Naive thymus-derived CD8-positive, alpha-beta T cell (primary cell): ENCODE measurements at places on chromosomes 3 and 15.

DNA sequence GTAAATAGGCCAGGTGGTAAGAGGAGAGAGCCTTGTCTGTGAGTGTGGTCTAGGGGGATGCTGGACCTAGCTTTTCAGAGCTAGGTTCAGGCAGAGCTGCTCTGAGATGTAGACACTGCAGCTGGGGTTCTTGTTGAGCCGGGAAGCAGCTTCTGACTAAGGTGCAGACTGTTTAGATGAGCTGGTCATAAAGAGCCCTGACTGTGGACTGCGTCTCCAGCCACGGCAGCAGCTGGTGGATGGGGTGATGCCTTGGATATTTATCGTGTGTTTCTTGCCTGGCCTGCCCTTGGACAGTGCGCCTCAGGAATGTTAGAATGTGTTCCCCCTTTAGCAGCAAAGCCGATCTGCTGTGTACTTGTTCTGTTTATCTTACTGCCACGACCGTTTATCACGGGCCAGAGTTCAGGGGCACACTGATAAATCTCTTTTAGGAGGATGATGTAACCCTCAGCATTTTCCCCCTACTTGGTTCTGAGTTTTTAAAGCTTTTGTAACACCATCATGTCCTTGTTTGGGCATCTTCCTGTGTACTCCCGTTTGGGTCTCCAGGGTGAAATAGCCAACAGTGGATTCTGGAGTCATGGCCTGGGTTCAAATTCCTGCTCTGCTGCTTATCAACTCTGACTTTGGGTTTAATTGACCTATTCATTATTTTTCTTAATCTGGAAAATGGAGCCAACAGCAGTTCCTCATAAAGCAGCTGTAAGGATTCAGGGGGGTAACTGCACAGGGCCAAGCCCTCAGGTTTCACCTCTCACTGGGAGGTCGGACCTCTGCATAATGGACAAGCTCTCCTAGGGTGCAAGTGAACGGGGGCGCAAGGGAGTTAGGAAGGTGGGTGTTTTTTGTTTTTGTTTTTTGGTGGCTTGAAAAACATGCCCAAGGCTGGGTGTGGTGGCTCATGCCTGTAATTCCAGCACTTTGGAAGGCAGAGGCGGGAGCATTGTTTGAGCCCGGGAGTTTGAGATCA lies 51.4 kb downstream of the FLNB start:
- no peak for DNase-seq

DNA sequence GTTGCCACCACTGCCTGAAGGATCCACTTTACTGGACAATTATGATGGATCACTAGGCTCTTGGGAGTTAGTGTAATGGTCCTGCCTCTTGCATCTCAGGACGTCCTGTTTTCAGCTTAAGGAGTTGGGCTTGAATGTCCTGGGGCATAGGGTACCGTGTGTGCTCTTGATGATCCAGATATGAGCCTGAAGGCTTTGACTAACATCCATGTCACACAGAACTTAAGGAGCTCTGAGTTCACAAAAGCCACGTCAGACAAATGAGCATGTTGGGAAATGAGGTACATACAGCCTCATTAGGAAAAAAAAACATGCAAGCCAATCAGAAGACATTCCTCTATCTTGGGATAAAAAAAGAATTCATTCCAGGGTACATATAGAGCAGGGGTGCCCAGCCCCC lies 40.8 kb downstream of the CA12 start:
- no peak for DNase-seq

DNA sequence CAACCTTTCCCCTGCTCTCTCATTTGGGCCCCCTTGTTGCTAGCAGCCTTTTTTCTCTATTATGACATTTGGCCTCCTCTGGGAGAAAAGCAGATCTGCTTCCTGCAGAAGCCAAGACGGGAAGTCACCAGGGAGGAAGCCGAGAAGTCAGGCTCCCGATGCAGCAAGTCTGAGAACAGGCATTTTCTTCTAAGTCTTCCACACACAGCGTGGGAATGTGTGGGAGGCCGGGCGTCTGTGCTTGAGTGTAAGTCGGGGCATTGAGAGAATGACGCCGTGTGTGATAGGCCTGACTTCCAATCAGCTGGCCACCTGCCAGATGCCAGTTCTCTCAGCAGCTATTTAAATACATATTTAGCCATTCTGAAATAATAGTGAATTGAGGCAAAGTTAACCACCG lies 75.8 kb upstream of the FAM98B start:
- no peak for DNase-seq

- DNase-seq = no peak
Measured at GRCh38 chr3:63911509-63911872, 692 bp downstream of the SCAANT1 start.

DNA sequence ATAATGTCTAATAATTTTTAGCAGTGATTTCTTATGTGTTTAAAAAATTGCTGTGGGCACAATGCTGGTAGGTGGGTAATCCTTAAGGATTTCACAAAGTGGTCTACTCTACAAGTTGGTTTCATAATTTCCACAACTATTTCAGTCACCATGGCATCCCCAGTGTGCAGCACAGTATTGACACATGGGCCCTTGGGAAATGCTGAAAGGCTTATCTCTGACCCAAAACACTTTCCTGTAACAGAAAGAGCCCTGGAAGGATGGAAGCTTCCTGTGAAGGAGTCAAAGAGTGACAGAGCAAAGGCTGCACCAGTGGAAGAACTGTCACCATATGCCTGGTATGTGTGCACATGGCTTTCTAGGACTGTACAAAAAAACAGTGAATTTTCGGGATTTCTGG lies 153.7 kb downstream of the ANO10 start:
- DNase-seq = no peak

GRCh38 chr3:169041677-169042171 lies 621.8 kb downstream of the MECOM start:
- no peak for DNase-seq

DNA sequence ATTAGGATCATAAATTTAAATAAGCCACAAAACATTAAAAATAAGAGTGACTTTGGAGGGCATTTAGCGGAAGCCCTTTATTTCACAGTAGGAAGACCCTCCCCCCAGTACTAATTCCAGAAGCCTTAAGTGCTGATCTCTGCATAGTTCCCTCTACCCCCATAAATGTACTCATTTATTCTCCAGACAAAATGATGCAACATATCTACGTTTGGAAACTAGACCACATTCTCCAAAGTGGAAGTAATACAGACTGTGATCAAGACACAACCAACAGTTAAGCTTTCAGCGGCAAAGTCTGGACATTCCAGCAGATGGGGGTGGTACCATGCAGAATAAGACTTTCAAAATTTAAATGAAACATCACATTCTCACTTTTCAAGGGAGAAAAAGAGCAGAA lies 44.8 kb upstream of the RPS17 start:
- DNase-seq = no peak
